ENCODE measurements at places on chromosomes 4 and X. TPM values are rescaled to one million over a fixed set of nuclear protein-coding genes. Genes with fewer than 3 reads are reported as not detected.

Gene SPACA5
- total RNA-seq: not detected

Gene WDR44
- 8.9 TPM for total RNA-seq

DNA sequence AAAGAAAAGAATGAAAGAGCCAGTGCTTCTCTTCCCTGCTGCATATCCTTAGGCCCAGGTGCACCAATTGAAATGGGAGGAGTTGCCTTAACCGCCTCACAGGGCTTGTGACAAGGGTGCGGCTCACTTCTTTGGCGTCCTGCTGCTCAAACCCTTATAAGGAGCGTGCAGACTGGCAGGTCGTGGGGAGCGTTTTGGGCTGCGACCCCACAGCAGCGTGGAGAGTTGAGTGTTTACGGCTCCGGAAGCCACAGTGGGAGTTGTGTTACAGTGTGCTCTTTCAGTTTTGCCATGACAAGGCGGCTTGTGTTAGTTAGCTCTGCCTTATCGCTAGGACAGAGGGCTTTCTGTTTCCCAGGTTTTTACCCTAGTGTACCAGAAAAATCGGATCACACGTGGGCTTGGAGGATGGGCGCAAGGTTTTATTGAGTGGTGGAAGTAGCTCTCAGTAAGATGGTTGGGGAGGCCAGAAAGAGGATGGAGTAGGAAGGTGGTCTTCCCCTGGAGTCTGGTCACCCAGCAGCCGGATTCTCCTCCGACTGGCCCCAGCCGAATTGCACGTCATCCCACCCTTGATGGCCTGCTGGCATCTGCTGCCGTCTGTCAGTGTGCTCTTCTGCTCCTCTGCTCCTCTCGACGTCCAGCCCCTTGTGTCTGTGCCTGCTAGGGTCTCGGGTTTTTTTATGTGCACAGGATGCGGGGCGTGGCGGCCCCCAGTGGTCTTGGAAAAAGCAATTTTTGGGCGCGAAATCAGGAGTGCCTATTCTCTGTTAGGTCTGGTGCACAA, 718.9 kb downstream of the ARAP2 start:
- no peak for DNase-seq

DNA sequence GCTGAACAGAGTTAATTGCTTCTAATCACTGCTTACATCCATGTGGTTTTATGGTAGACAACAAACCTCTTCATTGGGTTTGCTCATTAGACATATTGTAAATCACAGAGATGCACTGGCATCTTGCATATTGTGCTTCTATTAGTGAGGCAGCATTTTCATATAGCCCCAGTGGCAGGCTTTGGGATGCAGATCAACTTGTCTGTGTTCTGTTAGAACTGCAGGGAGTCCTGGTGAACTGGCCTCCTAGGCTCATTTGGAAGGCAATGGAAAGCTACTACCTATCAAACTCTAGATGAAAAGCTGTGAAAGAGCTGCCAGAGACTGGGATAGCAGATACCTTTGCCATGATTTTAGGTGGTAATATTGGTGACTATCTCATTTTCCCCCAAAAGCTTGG, 108.8 kb downstream of the NAA11 start:
- no peak for DNase-seq

GRCh38 chr4:184335520-184335919, 117.8 kb upstream of the ENPP6 start:
- no peak for DNase-seq

- DNase-seq: no peak
Observed at GRCh38 chrX:47579537-47579936, 2.7 kb upstream of the TIMP1 start.

GRCh38 chr4:94507708-94508107, 56.0 kb downstream of the PDLIM5 start:
- DNase-seq: peak; percentile 9

DNA sequence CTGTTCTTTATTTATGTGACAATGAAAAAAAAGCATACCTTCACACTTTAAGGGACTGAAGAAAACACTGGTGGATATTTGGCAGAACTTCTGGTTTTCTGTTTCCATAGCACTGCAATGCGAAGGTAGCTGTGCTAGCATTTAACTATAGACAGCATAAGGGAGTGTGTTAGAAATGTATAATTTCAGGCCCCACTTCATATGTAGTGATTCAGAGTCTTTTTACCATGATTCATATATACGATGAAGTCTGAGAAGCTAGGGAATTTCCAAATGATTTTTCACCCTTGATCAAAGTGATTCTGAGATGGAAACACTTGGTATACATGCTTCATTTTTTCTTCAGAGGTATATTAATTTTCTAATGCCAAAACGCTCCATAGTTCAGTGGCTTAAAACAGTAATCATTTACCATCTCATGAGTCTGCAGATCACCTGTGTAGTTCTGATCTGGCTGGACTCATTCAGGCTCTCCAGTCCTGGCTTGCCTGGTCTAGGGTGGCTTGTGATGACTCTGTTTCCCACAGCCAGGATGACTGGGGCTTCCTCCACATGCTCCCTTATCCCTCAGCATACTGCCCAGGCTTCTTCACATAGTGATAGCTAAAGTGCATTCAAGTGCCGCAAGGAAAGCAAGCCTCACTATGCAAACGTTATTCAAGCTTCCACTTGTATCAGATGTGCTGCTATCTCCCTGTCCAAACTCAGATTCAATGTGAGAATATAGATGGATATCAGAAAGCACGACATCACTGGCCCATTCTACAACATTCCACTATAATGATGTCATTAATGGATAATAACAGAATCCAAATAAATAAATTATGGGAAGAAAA, 790.1 kb downstream of the TECRL start:
- DNase-seq: no peak

DNA sequence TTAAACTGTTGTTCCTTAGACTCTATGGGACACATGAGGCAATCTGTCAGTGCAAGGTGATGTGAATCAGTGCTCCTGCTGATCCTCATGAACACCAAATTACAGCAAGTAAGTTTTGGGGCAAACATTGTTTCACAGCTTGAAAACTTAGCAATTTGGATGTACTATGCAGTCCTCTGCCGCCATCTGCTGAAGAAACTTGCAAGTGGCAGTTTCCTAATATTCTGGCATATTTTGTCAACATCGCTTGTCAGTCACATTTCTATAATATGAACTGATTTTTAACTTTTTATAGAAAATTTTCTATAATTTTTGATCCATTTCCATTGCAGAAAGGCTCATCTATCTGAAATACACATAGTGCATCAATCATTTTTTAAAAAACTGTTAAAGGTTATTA, 56.3 kb downstream of the ZAR1 start:
- DNase-seq: no peak

- no peak for DNase-seq
Observed at GRCh38 chrX:13808865-13809264, 8.0 kb downstream of the GPM6B start.

DNA sequence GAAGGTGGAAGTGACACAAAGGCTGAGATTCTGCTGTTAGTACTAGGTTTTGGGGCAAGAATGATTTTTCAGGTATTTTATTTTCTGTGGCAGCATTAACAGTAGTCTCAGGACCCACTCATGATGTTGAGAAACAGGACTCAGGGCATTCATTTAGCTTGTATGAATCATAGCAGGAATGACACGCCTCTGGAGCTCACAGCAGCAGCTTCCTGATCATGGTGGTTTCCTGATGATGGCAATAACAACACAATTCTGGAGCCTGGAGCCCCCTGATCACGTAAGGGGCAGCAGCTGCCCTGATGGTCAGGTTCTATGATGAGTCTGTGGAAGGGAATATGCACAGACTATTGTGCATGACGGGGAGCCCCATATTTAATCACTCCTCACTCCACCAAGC, 47.0 kb downstream of the TASL start:
- DNase-seq: no peak

Data from pancreas (tissue), 10 donors.